ENCODE measurements at places on chromosomes 11 and 22.
A peak's percentile ranks its signal among the peaks of the same experiment; 100 is the strongest.

DNA sequence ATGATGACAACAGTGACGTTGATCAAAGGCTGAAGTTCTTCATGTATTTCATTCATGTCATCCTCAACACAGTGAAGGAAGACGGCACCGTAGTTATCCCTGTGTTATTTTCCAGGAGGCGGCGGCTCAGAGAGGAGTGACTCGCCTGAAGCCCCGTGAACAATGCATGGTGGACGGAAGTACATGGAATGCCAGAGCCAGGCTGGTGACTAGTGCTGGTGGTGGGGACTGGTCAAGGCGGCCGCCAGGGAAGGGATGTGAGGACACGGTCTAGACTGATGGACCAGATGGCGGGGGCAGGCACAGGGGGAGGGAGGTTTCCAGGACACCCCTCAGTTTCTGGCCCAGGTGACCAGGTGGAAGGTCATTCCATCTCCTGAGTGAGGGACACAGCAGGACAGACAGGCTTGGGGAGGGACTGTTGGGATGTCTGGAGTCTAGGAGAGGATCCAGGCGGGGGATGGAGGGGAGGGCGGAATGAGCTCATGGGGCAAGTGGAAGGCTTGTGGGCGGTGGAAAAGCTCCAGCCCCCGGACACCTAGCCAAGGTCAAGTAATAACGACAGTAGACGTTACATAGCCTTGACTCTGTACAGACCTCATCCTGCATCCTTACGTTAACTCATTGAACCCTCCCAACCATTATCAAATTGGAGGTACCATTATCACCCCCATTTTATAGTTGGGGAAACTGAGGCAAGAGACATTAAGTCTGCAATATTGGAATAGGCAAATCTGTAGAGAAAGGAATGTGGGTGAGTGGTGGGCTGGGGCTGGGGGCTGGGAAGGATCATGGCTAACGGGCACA is 16.0 kb upstream of the PICK1 start:
- DNase-seq = no peak

- DNase-seq = no peak
These were observed 29.3 kb downstream of the RPL3 start for GRCh38 chr22:39289975-39290720.

DNA sequence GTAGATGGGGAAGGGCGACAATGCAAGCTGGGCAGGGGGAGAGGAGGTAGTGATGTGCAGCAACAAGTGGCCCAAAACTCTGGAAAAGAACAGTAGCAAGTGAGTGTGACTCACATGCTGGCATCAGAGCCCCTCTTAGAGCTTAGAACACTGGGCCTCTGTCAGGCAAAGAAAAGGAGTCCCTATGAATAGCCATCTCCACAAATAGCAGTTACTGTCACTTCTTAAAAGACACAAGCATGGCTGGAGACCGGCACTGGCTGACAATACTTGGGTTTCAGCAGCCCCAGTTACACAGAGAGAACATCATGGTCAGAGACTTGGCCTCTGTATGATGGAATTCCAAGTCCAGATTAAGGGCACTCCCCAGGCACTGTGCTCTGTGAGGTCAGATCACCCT is 58.2 kb downstream of the PRCP start:
- DNase-seq = no peak

DNA sequence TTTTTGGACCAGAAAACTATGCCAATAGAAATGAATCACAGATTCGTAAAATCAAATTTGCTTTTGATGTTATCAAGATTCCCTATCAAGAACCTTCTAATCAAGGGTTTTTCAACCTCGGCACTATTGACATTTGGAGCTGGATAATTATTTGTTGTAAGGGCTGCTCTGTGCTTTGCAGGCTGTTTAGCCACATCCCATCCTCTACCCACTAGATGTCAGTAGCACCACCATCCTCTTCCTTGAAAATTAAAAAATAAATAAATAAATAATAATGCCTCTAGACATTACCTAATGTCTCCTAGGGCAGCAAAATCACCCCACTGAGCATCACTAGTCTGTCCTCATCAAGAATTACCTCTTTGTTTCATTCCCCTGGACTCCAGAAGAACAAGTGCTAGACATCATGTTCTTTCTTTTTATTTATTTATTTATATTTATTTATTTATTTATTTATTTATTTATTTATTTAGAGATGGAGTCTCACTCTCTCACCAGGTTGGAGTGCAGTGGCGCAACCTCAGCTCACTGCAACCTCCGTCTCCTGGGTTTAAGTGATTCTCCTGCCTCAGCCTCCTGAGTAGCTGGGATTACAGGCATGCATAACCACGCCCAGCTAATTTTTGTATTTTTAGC is 744.7 kb downstream of the KCNA4 start:
- no peak for DNase-seq

- DNase-seq = peak; percentile 41
These were observed at the start of gene MTFP1 for GRCh38 chr22:30425616-30426387. MTFP1 (plus strand) TSS chr22:30425768; CDS start chr22:30425880, 112 bp downstream.

DNA sequence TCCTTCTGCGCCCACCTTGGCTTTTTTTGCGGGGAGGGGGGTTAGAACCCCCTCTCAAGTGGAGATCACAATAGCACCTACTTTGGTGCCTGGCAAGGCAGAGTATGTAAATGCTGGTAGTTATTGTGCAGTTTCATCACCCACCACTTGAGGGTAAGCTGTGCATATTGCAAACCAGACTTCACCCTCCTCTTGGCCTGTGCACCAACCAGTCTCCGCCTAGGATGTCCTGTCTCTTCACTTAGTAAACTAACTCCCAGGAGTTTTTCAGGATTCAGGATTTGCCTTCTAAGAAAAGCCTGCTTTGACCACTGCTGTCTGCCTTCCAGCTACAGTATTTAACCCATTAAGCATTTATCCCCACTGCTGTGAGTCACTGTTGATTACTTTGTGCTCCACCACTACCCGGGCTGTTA is 2.0 kb upstream of the UBXN1 start:
- DNase-seq = no peak

- no peak for DNase-seq
These were observed 1.9 kb downstream of the LGALS2 start for GRCh38 chr22:37578002-37578401.

- DNase-seq = no peak
These were observed 4.1 kb downstream of the BEST1 start for GRCh38 chr11:61954106-61954850.

Measured in urinary bladder (tissue), 4 donors.